ENCODE measurements at places on chromosomes 16 and 17.

DNA sequence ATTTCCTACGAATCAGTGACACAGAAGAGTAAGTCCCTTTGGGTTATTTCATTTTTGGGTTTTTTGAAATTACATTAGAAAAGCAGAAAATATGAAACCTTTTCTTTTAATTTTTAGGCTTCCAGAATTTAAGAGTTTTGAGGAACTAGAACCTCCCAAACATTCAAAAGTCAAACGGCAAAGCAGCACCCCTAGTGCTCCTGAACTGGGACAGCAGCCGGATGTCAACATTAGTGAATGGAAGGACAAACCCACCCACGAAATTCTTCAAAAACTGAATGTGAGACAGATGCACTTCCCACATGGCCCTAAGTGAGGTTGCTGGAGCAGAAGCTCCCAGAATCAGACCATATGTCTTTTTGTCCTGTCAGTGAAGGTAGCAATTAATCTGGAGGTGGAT, 199.4 kb downstream of the PHKB start:
- DNase-seq: no peak

- no peak for DNase-seq
These were observed 192.6 kb downstream of the MYO1D start for GRCh38 chr17:32684087-32684958.

DNA sequence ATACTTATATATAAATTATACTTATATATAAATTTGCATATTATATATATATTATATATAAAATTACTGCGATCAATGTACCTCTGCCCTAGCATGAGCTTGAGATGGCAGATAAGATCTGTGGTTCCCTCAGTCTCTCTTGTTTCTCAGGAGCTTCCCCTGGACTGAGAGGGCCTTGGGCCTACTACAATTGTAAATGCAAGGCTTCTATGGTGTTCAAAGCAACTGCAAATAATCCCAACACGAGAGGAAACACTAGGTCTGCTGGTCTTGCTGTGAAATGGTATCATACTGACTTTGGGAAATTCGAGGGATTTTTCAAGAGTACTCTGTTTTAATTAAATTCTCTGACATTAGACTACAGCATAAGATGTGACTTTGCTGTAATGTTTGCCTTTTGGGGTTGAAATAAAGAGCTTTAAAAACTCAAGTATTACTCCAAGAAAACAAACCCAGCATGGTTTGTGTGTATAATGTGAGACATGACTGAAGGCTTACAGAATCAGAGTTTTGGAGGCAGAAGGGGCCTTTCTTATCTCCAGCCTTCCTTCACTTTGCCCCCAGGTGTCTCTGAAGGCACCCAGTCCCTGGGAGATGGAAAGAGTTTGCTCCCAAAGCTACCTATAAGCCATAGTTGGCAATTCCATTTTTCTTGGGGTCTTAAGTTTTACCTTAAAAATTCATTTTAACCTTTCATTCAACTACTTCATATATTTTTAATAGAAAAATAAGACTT, 24.2 kb downstream of the ACSM1 start:
- DNase-seq: peak; percentile 15

DNA sequence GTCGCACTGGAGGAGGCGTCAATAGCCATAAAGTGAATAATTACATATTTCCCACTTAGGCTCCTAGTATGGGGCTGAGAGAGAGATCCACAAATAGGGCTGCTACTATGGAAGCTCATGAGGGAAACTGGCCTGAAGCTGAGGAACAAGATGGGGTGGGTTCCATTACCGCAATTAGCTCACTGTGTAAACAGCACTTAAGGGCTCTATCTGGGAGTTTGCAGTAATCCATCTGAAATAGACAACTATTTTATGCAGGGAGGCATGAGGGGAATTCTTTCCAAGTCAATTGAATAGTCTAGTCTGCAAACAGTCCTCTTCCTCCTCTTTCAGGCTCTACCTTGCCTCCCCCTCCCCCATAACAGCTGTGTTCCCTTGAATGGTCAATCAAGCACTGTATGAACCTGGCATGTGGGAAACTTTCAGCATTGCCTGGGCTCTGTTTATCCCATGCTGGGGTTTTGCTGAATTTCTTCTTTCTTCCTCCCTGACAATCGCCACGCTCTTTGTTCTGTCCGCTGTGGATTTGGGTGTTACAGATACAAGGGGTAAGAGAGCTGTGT, 56.1 kb upstream of the MAF start:
- no peak for DNase-seq

- DNase-seq: no peak
These were observed 1.5 kb upstream of the NHERF2 start for GRCh38 chr16:2025251-2025650.

DNA sequence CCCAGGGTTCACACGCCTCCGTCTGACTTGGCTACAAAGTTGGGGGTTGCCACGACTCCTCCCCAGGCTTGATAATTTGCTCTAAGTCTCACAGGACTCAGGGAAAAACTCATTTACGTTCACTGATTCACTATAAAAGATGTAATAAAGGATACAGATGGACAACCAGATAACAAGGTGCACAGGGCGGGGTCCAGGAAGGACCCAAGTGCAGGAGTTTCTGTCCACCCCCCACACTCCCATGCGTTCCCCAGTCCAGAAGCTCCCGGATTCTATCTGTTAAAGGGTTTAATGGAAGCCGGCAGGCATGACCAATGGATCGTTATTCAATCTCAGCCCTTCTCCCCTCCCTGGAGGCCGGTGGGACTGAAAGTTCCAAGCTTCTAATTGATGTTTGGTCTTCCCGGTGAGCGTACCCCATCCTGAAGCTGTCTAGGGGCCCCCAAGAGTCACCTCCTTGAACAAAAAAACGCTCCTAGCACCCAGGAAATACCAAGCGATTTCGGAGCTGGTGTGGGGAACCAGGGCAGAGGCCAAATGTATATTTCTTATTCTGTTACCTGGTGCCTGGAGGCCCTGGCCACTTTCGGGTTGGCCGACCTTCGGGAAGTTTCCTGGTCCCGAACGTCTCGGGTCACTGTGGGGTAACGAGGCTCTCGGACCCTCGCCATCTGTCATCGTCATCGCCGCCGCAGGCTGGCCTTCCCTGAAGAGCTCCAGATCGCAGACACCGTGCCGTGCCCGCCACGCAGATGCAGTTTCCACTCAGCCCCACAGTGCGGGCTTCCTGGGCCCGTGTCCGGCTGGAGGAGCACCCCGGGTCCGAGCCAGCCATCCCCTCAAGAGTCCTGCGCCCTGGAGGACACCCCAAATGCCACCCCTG, 13.5 kb upstream of the METRNL start:
- DNase-seq: no peak

DNA sequence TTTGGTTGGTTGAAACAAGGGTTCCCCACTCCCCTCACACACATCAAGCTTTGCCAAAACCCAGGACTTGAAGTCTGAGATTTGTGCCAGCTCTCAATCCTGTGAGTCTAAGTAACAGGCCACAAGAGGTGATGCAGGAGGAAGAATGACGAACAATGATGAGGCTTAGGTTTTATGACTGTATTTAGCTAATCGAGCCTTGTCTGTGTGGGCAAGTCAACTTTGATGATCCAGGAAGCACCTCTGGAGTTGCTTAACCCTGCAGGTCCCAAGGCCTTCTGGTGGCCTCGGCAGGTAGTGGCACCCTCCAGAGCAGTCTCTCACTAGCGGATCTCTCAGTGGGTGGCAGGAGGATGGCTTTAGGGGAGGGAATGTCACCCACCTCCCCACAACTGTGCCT, 28.7 kb downstream of the CDK5RAP3 start:
- DNase-seq: no peak

- DNase-seq: peak; percentile 50
These were observed 1.6 kb upstream of the DUSP14 start for GRCh38 chr17:37488009-37488604.

DNA sequence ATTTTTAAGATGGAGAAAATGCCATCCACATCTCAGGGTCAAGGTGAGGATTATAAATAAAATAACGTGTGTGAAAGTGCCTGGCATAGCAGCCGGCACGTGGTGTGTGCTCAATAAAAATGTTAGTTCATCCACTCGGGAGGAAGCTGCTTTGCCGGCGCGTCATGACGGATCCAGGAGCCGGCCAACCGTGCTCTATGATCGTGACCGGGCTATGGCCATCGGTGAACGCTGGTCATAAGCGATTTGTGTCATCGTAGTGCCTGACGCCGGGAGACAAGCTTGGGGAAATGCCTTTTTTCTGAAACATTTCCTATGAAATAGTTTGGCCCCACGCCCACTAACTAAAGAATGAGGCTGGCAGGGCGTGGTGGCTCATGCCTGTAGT, 74.0 kb downstream of the CMC2 start:
- DNase-seq: no peak

GRCh38 chr16:49886554-49887094, 30.7 kb upstream of the ZNF423 start:
- DNase-seq: peak; percentile 6

GRCh38 chr17:80891397-80892018, 100.1 kb upstream of the CHMP6 start:
- peak; percentile 60 for DNase-seq

GRCh38 chr17:80099291-80100034, 1.9 kb upstream of the GAA start:
- DNase-seq: no peak

- DNase-seq: no peak
These were observed 224.9 kb downstream of the PRKCA start for GRCh38 chr17:66527335-66527734.

GRCh38 chr17:17080181-17080631, 37.9 kb downstream of the MPRIP start:
- DNase-seq: no peak

GRCh38 chr16:64900517-64900916, 221.3 kb downstream of the CDH11 start:
- no peak for DNase-seq

DNA sequence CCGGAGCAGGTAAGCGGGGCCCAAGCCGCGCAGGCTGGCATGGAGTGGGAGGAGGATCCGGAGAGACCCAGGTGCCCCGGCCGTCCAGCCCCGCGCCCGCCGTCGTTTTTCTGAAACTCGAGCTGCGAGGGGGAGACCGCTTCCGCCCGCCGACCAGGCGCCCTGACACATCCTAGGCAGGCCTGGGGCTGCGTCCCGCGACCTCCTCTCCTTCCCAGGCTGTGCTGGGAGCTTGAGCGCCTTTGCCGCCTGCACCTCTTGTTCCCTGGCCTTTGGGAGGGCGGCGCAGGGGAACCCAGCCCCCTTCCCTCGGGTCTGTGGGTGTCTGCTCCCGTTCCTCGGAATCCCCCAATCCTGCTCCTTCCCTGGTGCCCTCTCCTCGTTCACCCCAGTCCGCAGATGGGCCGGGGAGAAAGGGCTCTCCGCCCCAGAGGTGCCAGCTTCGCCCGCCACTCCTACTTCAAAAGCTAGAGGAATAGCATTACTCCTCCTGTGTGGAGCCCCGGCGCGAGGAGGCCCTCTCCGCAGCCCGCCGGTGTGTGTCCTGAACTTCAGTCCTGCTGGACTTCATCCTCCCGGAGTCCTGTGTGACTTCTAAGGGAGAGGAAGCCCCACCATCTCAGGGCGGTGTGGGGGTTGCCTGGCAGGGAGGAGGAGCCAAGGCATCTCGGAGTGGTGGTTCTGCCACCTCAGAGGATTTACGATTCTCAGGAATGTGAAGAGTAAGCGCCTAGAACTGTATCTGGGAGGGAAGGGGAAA, 1.0 kb downstream of the NHERF1 start:
- peak; percentile 34 for DNase-seq

DNA sequence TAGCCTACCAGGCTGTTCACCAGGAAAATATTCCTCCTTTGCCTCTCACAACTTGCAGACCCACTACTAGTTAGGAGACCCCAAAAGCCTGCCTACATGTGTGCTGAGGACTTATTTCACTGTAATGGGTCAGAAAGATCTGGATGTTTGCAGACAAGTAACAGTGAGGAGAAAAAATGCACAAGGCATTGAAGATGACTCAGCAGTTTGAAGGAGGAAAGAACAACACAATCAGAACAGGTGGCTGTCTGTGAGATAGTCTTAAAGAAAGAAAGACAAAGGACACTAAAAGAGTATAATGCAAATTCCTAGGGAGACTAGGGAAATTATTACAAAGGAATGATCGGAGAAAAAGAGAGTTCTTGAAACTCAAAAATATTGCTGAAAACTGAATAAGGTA, 69.0 kb downstream of the ANKFN1 start:
- DNase-seq: no peak

DNA sequence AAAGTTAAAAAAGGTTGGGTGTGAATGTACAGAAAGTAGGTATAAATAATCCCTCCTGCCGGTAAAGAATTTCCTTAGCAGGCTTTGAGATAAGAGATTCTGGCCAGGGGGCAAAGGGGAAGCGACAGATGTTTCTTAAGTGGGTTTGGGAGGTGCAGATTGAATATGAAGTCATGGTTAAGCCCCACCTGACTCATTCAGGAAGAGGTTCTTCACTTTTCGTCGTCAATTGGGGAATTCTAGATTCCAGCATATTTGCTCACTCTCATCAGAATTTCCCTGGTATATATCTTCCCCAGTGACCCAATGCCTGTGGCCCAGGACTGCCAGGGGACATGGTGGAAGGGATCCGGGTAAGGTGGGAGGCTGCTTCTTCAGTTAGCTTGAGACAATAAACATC, 127.8 kb downstream of the CPPED1 start:
- peak; percentile 49 for DNase-seq
